ENCODE measurements at places on chromosomes 16 and 17. TPM values are rescaled to one million over a fixed set of nuclear protein-coding genes. Genes with fewer than 3 reads are reported as not detected.

SOX15 gene
- 6.9 TPM for total RNA-seq

QPRT gene
- total RNA-seq = 50.4 TPM

C16orf74 gene
- not detected for total RNA-seq

CTRB2 gene
- 45.0 TPM for total RNA-seq

KREMEN2 gene
- total RNA-seq = not detected

DNA sequence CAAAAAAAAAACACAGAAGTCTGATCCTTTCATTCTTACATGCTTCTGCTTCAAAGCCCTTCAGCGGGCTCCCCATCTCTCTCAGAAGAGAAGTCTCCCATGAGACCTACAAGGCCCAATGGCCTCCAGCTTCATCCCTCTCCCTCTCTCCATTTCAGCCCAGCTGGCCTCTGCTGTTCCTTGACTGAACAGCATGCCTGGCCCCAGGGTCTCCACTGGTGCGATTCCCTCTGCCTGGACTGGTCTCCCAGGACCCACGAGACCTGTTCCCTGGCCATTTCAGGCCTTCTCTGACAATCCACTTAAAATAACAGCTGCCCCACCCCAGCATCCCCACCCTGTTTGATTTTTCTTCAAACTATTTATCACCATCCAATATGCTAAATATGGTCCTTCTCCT lies 91.2 kb downstream of the AIPL1 start:
- no peak for DNase-seq

DNA sequence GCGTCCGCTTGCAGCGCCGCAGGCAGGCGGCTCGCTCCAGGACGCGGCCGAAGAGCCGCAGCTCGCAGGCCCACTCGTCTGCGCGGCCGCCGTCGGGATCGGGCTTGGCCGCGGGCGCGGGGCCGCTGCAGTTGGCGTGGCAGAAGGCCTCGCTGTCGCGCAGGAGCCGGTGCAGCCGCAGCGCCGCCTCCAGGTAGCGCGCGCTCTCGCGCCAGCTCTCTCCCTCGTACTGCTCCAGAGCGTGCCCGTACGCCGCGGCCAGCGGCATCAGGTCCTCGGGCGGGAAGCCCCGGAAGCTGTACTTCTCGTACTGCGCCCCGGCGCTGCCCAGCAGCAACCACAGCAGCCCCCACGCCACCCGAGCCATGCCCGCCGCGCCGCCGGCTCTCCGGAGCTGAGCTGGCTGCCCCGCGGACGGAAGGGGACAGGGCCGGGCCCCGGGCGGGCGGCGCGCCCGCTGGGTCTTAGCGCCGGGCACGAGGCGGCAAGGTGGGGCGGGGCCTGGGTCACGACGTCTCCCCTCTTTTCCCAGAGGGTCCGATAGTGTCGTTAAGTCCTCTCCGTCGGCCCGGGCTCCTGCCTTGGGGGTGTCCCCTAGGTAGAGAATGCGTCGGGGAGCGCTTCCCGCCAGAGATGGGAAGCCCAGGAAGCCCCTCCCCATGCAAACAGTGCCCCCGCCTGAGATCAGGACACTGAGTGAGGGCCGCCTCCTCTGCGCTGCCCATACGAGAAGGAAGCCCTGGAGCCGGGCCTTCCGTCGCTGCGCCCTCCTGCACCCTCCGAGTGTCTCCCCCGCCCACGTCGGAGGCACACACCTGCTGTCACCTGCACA lies at the start of gene P3H4:
Gene P3H4, minus strand, starts transcription at position 401 of the 832 bp plus-strand sequence. Its CDS starts 34 bp downstream, at position 367.
- DNase-seq = peak; percentile 60

GRCh38 chr17:34579979-34580684 lies 750 bp downstream of the TMEM132E start:
- DNase-seq = no peak

GRCh38 chr17:28925912-28926365 lies 23.1 kb upstream of the DHRS13 start:
- DNase-seq = no peak

- no peak for DNase-seq
Observed at GRCh38 chr17:3693829-3694231, 2.1 kb downstream of the P2RX5 start.

GRCh38 chr17:2849327-2849670 lies 53.1 kb downstream of the RAP1GAP2 start:
- no peak for DNase-seq

DNA sequence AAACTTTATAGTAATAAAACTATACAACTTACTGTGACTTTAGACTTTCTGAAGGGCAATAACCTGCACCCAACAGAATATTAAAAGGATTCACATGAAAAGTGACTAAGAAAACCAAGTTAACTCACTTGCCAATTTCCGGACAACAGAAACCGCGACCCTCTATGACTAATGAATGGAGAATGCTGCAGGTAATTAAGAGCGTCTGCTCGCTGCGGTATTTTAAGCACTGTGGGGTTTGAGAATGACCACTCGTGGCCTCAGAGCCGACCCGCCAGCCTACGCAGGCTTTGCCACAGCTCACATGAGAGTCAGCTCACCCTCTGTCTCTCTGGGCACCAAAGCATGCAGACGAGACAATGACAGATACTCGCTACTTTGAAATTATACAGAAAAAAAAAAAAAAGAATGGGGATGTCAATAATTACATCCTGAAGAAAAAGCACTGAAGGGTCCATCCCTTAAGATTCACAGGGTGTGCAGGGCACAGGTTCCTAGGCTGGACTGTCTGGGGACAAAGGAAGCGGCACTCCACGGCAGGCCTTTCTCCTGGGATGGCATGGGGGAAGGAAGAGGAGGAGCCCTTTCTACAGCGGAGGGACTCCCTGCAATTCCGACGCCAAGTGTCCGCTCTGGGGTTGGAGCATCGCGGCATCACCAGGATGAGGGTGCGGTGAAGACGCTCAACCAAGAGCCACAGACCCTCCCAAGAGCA lies 35.0 kb downstream of the ZCCHC14 start:
- DNase-seq = no peak

DNA sequence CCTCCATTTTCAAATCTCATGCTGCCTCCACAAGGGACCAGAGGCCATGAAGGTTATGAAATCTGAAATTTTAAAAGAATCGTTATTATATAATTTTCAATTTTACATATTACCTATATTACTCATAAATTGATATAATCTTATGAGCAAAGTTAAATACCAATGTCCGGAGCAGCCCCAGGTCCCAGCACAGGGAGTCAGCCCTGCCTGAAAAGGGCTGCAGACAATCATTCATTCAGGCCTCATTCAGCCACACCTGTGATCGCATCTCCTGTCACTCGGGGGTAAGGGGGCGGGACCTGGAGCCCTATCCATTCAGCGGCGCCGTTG lies 172.5 kb downstream of the AHSP start:
- no peak for DNase-seq

- DNase-seq = no peak
Observed at GRCh38 chr16:5736209-5736930, 638.8 kb upstream of the EEF2KMT start.

GRCh38 chr17:76458580-76459490 lies 5.9 kb upstream of the UBE2O start:
- no peak for DNase-seq

DNA sequence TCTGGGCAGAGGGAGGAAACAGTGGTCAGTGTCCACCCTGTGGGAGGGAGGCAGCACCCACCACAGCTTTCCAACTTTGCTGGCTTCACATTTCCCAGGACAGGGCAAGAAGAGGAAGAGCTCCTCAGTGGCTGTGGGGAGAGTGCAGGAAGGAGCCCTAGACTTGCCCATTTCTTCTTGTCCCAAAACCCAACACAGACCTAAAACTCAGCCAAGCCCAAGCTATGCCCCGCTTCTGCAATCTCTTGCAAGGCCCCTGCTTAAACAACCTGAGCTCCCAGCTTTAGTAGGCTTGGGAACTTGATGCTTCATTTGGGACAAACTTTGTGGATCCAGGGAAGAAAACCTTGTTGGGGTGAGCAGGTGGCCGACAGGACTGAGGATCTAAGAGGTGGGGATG lies 173.8 kb downstream of the LGALS9B start:
- no peak for DNase-seq

DNA sequence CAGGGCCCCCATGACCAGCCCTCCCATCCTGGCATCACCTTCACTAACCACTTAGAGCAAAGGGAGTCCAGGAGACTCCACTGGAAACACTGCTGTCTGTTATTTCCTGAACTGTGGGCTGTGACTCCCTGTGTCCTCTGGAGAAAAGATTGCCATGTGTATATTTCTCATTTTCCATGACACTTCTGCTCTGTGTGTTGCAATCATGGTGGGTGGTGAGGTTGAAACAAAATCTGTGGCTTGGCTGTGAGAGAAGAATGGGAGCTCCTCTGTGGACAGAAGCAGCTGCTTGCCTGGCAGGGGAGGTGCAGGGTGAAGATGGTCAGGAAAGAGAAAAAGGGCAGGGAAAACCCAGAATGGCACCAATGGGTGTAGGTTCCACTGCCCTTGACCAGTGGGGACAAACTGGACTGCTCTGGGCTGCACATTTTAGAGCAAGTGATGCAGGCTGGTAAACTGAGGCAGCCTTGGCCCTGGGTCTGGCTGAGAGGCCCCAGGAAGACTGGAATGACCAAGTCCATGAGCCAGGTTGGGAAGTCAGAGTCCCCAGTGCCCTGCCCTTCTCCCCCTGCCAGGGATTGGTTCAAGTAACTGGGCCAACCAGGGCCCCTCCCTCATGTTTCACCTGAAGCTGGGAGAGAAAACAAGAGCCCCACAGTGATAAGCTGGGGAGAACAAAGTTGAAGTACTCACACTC lies 314.3 kb downstream of the C16orf95 start:
- peak; percentile 25 for DNase-seq

- no peak for DNase-seq
Observed at GRCh38 chr17:36074365-36074764, 10.3 kb downstream of the CCL18 start.

DNA sequence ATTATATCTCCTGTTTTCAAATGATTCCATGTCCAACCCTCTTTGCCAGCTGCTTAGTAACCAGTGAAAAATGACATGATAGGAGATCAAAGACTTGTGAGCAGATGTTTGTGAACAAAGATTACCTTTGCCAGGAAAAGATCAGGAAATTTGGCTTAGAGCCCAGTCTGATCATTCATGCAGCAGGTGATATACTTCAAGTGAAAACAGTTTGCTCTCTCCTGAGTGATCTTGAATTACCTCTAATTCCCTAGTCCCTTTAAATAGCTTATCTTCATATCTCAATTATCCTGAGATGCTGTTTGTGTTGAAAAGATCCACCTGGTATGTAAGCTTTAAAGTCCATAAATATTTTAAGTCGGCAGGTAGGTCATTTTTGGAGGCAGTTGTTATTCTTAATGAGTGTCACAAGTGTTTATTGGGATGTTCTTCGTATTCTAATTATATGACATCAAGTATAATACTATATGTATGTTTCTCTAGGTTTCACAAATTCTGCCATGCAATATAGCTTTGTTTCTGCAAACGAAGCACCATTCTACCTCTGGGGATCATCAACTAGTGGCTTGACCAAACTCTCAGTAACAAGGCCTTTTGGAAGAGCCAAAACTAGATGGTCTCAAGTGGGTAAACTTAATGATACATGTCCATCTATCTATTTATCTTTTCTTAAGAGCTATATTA lies 13.2 kb upstream of the VPS35L start:
- DNase-seq = no peak

DNA sequence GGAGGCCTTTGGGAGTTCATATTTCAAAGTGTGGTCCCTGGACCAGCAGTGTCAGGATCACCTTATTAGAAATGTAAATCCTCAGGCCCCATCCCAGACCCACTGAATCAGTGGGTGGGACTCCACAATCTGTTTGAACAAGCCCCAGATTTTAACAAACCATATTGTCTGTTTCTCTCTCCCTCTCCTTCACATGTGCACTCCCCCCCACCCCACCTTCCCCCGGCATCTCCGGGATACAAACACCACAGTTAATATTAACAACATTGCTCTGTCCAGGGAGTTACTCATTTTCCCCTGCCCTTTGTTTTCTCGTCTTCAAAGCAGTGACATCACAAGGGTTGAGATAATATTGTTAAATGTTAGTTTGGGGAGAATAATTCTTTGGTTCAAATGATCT lies 127.3 kb downstream of the KATNIP start:
- DNase-seq = no peak

GRCh38 chr17:3613124-3613523 lies 3.9 kb upstream of the TRPV1 start:
- no peak for DNase-seq

DNA sequence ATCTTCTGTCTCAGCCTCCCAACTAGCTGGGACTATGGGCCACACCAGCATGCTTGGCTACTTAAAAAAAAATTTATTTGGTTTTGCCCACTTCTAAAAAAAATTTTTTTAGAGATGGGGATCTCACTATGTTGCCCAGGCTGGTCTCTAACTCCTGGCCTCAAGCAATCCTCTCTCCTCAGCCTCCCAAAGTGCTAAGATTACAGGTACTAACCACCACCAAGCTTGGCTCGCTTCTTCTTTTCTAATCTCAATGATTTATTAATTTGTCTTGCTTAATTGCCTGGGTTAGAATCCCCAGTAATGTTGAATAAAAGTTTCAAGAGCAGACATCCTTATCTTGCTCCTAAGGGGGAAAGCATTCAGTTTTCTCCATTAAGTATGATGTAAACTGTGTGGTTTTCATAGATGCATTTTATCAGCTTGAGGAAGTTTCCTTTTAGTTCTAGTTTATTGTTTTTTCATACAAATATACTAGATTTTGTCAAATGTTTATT lies 65.8 kb upstream of the NACA2 start:
- DNase-seq = no peak

DNA sequence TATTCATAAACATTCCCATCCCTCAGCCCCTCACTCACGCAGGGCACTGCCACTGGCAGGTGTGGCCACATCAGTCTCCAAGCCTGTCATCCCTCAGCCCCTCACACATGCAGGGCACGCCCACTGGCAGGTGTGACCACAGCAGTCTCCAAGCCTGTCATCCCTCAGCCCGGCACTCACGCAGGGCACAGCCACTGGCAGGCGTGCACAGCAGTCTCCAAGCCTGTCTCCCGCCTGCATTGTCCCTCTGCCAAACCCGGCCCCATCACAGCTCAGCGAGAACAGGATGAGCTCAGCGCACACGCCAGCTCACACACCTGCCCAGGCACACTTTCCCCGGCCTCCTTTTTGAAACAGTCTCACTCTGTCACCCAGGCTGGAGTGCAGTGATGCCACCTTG lies 11.4 kb upstream of the KREMEN2 start:
- DNase-seq = no peak

DNA sequence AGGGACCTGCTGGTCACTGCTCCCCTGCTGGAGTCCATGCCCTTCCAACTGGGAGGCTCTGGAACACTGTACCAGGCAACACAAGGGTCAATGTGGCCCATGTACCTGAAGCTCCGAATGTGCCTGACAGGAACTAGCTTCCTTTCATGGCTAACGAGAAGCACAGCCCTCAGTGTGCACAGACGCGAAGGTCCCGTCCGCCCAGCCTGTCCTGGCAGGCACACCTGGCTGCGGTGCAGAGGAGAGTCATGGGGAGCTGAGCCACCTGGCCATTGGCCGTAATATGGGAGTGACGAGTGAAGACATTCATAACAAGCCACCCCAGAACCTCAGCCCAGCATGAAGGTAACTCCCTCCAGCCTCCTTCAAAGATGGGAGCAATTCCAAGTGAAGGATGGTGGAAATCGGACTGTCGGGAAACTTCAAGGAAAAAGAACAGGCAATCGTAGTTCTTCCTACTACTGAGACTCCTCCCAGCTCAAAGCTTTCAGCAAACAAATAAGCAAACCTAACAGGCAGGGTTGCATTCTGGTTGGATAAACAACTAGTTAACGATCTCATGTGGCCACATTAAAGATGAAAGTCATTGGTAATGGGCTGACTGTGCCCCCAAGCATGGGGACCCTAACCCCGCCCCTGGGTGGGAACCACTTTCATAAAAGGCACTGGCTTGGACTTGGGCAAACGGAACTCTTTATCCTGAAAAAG lies 13.2 kb downstream of the TMEM11 start:
- no peak for DNase-seq
